CD4-positive, alpha-beta T cell treated with Interleukin-10 for 1 hour (primary cell): ENCODE measurements at places on chromosomes 6 and 20.

DNA sequence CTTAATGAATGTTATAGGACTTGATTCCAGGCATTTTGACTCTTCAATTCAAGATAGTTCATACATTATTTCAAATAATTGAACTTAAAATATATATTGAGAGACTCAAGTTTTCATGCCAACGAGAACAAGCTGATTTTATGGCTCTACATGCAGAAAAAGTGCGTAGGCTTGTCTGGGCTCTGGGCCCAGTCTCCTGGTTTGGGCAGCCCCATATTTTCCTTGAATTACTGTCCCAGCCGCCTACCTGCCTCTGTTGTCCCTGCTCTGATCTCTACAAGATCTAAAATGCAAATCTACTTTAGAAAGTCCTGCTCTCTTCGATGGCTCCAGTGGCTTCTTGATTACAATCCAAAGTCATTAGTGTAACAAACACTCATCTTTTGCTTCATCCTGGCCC lies 537.4 kb upstream of the CHD6 start:
- no peak for DNase-seq

GRCh38 chr20:20425823-20426654 lies 58.1 kb downstream of the INSM1 start:
- no peak for DNase-seq

DNA sequence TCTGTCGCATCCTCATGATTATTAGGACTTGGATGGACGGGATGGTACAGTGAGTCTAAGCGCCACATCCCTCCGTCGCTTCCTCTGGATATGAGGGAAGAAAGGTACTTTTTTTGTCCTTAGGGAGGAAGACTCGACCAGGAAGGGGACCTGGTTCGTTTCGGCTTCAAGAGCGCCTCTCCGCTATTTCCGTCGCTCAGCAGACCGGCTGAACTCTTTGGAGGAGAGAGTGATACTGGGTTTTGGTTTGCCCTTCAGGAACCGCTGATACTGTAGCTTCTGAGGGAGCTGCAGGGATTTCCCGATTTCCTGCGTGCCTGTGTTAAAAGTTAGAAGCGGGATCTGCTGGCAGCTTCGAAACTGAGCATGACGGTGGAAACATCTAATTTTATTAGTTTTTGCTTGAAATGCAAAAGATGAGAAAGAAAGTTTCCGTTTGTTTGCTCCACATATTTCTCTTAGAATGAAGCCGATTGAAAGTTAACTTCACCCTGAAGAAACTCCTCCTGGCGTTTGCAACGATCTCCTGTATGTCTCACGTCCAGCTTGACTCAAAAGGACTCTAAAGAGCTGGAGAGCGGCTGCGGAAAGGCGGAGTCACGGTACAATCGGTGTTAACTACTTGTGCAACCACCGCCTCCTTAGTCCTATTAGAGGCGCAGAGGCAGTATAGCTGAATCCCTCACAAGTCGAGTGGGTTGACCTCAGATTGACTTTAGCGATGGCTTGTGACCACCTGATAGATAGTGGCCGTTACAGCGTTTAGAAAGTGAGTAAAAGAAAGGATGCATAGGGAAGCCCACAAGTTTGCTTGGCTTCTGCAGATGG lies 129.4 kb downstream of the TRIM27 start:
- no peak for DNase-seq

- DNase-seq, result no peak
These were observed 26.3 kb downstream of the CDH26 start for GRCh38 chr20:59984541-59984940.

DNA sequence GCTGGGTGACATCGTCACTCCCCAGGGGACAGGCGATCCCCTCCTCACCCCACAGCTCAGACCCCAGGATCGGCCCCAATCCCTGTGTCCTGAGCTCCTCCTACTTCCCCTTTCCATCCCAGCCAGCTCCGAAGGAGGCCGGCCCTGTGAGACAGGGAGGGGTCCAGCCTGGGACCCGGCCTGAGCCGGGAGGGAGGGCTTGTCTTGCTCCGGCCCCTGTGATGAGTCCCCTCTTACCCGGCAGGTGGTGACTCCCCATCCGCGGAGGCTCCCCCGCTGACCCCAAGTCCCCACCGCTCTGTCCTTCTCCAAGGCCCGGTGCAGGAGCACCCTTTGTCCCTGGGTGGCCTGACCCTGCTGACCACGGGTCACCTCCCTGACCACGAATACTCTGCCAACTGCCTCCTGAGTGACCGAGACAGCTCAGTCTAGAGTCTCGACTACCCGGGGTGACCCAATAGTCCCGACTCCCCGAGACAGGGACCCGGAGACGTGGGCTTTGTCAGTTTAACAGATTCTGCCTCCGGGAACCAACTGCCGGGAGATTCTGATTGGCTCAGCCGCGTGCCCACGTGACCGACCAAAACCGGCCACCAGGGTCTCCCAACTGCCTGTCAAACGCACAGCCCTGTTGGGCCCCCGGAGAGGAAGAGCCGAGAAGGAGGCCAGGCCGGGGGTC lies 187.4 kb upstream of the PROKR2 start:
- DNase-seq, result peak; percentile 9
